Liver (tissue), 10 donors: ENCODE measurements at places on chromosomes 7 and 10. TPM values are rescaled to one million over a fixed set of nuclear protein-coding genes. Genes with fewer than 3 reads are reported as not detected.

DNA sequence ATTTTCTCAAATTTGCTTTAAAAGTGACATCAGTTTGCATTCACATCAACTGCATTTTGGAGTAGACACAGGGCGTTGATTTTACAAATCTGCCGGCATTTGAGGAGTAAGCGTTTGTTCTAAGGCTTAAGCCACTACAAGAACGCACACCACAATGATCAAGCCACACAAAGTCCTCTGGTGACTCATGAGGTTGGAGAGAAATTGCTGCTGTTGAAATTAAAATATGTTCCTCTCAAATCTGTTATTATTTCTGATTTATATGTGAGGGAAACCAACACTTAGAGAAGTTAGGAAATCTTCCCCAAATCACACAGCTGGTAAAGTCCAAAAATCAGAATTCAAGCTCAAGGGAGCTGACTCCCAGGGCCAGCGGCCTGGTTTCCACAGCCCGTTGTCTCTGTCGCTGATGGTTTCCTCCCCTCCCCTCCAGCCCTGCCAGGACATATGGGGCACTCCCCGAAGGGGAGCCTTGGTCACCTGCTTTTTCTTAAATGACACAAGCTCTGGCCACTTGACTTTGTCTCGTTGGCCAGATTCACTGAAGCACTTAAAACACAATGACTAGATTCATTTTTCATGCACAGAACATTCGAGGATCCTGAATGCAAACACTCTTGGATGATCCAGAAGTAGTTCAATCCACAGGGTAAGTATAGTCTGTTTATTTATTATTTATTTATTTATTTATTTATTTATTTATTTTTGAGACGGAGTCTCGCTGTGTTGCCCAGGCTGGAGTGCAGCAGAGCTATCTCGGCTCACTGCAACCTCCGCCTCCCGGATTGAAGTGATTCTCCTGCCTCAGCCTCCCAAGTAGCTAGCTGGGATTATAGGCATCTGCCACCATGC, 29.2 kb upstream of the KLF6 start:
- DNase-seq: no peak

DNA sequence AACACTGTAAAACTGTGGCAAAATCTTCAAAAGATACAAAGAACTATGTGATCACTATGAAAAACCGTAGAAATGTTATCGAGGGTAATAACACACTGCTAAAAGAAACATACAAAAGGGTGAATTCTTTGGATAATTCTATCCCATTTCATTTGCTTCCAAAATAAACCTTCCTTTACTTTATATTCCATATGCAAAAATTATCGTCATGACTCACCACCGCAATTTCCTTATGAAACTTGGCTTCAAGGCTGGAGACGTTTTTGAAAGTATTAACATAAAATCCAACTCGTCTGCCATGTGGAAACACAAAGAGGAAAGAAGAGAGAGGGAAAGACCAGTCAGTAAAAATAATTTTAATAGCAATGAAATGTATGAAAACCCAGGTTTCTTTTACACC, 165.2 kb downstream of the AMPH start:
- no peak for DNase-seq

GRCh38 chr10:76552091-76552873, 1085.3 kb downstream of the KCNMA1 start:
- no peak for DNase-seq

DNA sequence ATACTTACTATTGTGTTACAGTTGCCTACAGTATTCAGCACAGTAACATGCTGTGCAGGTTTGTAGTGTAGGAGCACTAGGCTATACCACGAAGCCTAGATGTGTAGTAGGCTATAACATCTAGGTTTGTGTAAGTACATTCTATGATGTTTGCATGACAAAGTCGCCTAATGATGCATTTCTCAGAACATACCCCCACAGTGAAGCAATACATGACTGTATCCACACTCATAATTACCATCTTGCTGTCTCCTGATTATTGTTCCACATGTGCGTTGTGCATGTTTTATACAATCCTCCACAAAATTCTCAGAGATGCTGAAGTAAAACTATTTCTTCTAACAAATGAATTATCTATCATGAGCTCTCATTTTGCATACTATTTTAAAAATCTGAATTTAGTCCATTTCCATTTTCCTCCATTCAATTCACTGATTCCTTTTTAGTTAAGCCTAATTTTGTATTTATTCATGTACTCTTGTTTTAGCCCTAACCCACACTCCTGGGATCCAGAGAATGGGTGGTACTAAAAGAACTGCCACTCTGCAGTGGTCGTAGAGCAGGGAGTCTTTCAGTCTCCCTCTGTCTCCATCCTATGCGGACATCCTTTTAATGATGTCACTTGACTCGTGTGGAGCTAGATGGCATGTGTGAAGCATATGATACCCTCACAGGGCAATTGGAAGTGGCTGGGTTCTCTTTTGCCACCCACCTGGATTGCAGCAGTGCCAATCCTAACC, 67.6 kb upstream of the CAV2 start:
- DNase-seq: no peak

DNA sequence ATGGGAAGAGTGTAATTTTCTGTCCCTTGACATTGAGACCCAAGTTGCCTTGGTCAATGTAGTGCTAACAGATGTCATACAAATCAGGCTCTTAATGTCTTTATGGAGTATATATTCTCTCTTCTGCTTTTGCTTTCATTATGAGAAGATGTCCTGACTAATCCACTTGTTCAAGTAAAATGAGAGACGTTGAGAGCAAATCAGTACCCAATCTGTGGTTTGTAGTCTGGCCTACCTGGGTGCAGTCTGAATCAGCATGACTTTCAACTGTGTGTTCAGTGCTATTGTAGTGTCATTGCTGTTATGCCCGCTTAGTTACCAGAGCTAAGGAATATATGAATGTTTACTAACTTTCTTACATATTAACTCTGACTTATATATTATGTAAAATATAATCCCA, 612.4 kb downstream of the ANKRD7 start:
- no peak for DNase-seq

- DNase-seq: peak; percentile 26
Observed at GRCh38 chr10:78327778-78328591, 294.3 kb downstream of the RPS24 start.

The BTBD16 gene
- total RNA-seq: 1.4 TPM

The RNF32 gene
- total RNA-seq: 0.59 TPM

The CFAP70 gene
- total RNA-seq: 0.98 TPM

The LIPK gene
- not detected for total RNA-seq

The PRLHR gene
- under 0.01 TPM for total RNA-seq

The EBF3 gene
- total RNA-seq: not detected

The ADRB1 gene
- 0.17 TPM for total RNA-seq
